ENCODE measurements at places on chromosomes 3 and 15. TPM values are rescaled to one million over a fixed set of nuclear protein-coding genes. Genes with fewer than 3 reads are reported as not detected.

- DNase-seq: no peak
Observed at GRCh38 chr3:166307756-166308350, 470.6 kb upstream of the BCHE start.

DNA sequence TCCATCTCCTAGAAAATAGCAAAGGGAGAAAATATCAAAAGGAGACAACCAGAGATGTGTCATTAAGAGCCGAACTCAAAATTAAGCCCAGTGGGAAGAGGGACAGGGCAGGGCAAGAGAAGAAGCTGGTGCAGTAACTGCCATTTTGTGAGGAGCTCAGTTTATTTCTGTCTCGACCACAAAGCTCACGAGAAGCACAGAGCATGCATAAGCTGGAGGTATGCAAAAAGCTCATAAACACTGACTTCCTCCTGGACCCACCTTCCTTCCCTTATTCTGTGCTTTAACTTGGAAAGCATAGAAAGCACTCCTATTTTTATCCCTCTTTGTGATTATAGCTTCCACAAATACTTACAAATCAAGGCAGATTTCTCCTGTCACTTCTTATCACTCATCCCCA is 81.3 kb downstream of the DGKG start:
- DNase-seq: no peak

GRCh38 chr3:19065027-19065426 is 83.3 kb upstream of the KCNH8 start:
- no peak for DNase-seq

The ALDH1A2 gene
- 2.9 TPM for total RNA-seq

GRCh38 chr3:173501931-173502489 is 104.5 kb downstream of the NLGN1 start:
- no peak for DNase-seq

The ADAMTS7 gene
- total RNA-seq: 17.4 TPM

The NFKBIZ gene
- total RNA-seq: 126 TPM

The FAM107A gene
- not detected for total RNA-seq

DNA sequence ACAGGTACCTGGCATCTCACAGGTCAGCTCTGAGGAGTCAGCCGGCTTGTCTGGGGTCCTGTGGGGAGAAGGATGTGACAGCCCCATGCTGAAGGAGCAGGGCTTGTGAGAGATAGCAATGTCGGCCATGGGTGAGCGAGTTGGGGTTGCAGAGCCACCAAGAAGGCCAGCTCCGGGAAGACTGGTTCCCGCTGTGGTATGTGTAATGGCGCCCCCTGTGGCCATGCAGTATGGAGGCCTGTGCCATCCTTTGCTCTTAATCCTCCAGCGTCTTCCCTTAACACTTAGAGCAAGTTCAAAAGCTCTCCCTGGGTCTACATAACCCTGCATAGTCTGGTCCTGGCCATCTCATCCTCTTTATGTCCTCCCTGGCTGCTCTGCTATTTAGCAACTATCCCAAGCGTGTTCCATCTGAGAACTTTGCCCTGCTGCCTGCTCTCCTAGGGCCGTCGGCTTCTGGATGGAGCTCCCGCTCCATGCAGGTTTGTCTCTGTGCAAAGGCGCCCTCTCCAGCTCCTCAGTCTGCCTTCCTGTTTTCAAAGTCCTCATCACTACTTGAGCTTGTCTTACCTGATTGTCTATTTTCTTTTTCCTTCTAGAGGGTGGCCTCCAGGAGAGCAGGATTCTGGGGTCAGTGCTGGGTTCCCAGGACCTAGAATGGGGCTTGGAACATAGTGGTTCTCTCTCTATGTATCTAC is 40.8 kb upstream of the IQCF6 start:
- DNase-seq: no peak

- DNase-seq: peak; percentile 92
Observed at GRCh38 chr3:16480861-16481545, 32.5 kb downstream of the RFTN1 start.

GRCh38 chr15:22811640-22812039 is 25.2 kb downstream of the NIPA1 start:
- DNase-seq: peak; percentile 57

The MUC4 gene
- not detected for total RNA-seq

- DNase-seq: peak; percentile 37
Observed at GRCh38 chr3:60935709-60936108, 315.5 kb downstream of the FHIT start.

- DNase-seq: peak; percentile 68
Observed at GRCh38 chr3:99410789-99411311, 227.5 kb upstream of the COL8A1 start.

DNA sequence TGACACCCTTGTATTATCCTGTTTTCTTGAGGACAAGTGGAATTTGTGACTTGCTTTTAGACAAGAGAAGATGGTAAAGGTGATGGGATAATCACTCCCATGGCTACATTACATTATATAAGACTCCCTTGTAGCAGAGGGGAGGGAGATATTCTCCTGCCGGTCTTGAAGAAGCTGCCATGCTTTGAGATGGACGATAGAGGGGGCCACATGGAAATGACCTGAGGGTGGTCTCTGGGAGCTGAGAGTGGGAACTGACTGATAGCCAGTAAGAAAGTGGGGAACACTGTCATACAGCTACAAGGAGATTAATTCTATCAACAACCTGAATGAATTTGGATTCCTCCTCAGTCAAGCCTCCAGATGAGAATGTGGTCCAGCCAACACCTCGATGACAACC is 540.1 kb downstream of the NTRK3 start:
- DNase-seq: no peak

- DNase-seq: peak; percentile 45
Observed at GRCh38 chr15:80984856-80985255, 4.8 kb downstream of the MESD start.

- no peak for DNase-seq
Observed at GRCh38 chr3:4763604-4764247, 215.5 kb upstream of the BHLHE40 start.

The CPNE9 gene
- not detected for total RNA-seq

- no peak for DNase-seq
Observed at GRCh38 chr15:94259863-94260262, 28.5 kb downstream of the MCTP2 start.

DNA sequence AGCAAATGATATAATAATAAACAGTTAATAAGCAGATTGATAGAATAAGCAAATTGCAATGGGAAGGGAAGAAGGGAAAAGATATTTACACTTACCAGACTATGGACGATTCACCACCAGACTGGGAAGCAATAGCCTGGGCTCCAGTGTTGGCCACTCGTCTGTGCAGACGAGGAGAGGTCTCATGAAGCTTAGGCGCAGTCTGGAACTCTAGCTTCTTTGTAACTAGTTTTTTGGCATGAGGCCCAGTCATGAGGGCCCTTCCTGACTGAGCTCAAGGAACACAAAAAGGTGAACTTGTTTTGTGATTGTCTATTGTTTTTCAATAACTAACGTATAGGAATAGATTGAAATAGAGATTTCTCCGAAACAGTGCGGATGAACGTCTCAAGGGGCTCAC is 63.3 kb upstream of the GATM start:
- no peak for DNase-seq
